ENCODE measurements at places on chromosomes 4 and X.

DNA sequence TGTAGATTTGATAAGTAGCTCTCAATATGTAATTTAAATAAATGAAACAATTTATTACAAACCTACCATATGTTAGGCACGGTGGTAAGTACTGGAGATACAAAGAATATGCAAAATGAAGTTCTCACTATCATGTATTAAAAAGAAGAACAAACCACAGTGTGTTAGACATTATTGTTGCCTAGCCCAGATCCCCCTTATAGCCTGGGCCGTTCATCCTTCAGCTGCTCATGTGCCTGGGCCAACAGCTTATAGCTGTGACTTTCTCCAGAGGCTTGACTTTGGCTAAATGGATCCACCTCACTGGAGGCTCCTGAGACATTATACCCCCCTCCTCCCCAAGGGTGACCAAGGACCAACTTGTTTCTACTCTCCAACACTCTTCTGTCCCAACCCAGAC, 29.8 kb upstream of the CCNG2 start:
- no peak for DNase-seq

DNA sequence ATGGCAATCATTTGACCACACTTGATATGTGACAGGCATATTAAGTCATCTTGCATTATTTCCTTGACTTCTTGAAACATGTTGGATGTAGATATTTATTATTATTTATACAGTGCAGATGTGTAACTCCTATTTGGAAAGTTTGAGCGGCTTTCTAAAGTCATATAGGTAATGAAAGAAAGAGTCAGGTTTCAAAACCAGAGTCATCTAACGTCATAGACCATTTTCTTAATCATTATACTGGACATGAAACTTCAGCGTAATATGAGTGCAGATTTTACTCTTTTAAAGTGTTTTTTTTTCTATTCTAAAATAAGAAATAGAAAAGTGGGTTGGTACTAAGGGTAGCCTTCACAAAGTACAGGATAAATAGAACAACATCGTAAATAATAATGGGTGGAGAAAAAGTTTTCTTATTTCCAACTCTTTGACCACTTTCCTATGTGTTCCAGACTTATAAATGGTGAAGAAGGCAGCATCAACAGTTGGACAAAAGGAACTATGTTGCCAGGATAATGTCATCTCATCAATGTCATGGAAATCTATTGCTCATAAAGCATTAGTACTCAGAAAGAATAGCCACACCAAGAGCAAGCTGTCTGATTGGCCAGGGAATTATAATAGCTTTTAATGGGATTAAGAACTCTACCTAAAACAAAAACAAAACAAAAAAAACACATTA, 108.0 kb upstream of the PCDH18 start:
- no peak for DNase-seq

DNA sequence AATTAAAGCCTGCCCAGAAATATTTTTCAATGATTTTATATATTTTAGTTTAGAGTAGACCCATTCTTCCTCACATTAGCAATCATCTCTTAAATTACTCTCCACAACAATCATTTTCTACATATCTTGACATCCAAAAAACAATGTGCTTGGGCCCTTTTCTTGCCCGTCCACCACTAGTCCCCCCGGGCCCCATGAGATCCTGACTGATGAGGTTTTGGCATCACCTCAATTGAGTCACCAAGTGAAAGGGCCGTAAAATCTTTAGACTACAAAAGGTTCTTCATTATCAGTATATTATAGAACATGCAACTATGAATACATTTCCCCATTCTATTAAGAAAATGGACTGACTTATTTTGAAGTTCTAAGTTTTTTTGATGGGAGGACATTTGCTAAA, 4.0 kb upstream of the CDKL2 start:
- no peak for DNase-seq

DNA sequence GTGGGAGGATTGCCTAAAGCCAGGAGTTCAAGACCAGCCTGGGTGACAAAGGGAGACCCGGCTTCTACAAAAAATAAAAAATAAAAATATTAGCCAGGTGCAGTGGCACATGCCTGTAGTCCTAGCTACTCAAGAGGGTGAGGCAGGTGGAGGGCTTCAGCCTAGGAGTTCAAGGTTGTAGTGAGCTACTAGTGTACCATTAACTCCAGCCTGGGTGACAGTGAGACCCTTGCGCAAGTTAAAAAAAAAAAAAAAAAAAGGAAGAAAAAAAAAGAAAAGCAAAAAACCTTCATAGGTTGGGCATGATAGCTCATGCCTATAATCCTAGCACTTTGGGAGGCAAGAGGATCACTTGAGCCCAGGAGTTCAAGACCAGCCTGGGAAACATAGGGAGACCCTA, 5.8 kb downstream of the SCLT1 start:
- no peak for DNase-seq

DNA sequence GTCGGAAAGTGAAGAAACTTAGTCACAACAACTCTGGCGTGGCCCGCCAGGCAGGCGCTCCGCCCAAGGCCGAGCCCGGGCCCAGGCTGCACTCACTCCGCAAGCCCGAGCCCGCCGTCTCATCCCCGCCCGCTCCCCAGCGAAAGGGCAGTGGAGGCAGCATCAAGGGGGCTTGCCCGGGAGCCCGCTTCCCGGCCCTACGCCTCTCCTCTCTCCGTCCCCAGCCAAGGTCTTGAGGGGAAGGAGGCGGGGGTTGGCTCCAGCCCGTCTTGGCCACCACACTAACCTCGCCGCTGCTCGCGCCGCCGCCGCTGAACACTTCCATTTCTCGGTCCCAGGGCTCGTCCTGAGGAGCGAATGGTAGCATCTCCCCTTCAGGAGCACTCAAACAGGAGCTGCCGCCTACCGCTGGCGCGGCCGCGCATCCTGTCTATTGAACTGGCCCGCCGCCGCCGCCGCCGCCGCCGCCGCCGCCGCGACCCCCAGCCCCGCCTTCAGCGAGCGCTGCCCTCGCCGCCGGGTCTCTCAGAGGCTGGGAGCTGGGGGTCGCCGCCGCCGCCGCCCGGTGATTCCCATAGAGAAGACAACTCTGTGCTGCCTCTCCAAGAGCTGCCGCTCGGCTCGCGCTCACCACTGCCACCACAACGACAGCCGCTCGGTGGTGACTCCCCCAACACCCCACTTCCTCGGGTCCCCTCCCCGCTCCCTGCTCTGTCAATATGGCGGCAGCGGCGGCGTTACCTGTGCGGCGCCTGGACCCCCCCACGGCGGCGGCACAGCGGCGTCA, at the start of gene RPS6KA6:
Gene RPS6KA6 (minus strand): TSS at position 667 of the 787 bp plus-strand sequence. CDS start 300 bp downstream, at position 367.
- peak; percentile 34 for DNase-seq

GRCh38 chrX:147573266-147573665, 338.5 kb upstream of the FMR1 start:
- DNase-seq, result no peak

DNA sequence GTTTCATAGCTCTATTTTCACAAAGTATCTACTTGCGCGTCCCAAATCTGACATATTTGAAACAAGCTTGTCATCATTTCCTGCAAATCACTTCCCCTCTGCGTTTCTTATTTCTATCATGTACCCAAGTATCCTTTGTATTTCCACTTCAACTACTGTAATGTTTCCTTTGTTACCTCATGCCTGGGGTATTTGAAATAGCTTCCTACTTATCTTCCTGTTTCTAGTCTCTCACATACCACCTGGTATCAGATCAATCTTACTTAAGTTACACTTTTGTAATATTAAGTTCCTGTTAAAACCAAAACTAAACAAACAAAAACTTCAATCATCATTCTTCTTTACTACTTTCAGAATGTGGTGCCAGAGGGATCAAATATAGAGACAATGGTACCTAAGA, 93.6 kb upstream of the SMAD1 start:
- DNase-seq, result no peak

Measured in urothelium cell line (cell line).